ENCODE measurements at places on chromosomes 3 and 15. TPM values are rescaled to one million over a fixed set of nuclear protein-coding genes. Genes with fewer than 3 reads are reported as not detected.

DNA sequence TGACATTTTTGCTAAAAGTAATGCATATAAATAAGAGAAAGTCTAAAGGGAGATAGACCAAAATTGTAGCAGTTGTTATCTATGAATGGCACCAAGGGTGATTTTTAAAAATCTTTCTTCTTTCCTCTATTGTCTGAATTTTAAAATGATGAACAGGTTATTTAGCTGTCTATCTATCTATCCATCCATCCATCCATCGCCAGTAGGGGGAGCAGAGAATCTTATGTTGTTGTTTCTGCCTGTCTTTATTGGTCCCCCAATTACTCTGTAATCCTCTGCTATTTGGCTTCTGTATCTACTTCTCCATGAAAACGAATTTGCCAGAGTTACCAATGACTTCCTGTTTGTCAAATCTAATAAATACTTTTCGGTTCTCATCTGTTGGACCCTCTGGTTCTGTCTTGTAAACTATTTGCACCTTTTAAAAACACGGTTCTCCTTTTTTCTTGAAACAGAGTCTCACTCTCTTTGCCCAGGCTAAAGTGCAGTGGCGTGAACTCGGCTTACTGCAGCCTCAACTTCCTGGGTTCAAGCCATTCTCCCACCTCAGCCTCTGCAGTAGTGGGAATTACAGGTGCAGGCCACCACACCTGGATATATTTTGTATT is 86.0 kb downstream of the ECT2 start:
- DNase-seq = no peak

DNA sequence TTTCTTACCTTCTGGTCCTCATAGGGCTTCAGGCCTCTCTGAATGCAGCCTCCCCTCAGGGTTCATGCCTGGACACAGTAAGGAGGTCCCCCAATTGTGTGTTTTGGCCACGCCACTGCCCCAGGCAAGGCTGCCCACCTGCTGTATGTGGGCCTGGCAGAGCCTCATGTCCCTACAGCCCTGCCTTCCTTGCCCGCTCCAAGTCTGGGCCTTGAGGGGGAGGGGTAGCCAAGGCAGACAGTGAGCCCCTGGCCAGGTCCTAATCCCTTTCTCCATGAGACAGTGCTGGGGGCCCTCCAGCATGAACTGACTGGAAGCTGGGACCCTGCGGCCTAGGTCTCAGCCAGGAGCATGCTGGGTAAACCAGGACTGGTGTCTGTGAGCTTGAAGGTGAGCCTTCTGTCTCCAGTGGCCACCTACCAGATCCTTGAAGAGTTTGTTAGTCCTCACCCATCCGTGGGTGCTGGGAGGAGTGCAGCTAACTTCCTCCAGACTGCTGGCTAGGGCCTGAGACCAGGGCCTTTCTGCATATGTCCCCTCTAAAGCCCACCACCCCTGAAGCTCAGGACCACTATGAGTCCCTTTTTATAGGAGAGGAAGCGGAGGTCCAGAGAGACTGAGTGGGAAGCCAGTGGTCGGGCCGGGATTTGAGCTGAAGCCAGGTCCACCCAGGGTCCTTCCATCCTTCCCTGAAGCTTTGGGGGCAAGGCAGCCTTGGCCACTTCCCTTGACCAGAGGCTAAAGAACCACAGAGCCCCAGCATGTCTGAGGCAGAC is 8.7 kb downstream of the ZBTB47 start:
- DNase-seq = peak; percentile 67

GRCh38 chr15:69576948-69577351 is 124.3 kb downstream of the RPLP1 start:
- DNase-seq = peak; percentile 50

- DNase-seq = no peak
Observed at GRCh38 chr3:120052677-120053076, 41.6 kb downstream of the GSK3B start.

DNA sequence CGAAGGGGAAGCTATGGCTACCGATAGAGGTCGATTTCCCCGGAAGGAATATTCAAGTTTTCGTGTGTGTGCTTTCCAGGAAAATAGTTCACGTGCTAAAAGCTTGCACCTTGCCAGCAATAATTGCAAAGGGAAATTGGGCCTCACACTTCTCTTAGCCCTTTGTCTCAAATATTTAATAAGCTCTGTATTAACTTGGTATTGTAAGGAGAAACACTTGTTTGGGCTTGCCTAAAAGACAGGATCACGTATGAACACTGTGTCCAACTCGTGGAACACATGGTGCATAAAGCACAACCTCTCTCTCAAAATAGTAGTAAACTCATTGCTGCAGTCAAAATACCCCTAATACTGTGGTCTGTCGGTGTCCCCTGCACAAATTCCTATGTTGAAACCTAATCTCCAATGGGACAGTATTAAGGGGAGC is 352 bp upstream of the TMF1 start:
- DNase-seq = no peak

- DNase-seq = no peak
Observed at GRCh38 chr15:42721016-42721415, 15.9 kb downstream of the CDAN1 start.

DNA sequence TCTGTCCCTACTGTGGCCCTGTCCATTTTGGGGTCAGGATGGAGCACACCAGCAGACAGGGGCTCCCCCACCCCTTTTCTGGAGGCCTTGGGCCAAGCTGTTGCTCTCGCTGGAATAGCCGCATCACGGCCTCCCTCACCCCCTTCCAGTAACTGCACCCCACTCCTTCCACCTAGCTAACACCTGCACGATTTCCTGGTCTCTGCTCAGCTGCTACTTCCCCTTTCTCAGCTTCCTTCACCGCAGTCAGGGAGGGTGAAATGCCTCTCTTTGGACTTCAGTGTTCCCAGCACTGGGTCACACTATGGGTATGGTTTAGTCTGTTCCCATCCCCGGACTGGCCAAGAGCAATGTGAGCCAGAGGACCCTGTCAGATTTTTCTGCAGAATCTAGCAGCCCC is 400.2 kb downstream of the MCTP2 start:
- DNase-seq = no peak

GRCh38 chr3:70179111-70179510 is 133.3 kb downstream of the MDFIC2 start:
- DNase-seq = no peak

GRCh38 chr3:52283306-52283705 is 4.3 kb upstream of the GLYCTK start:
- DNase-seq = no peak

The TERC gene
- 2.6 TPM for total RNA-seq

The ALDH1A2 gene
- 8.1 TPM for total RNA-seq
